ENCODE measurements at places on chromosomes 7 and 10. TPM values are rescaled to one million over a fixed set of nuclear protein-coding genes. Genes with fewer than 3 reads are reported as not detected.

SPDYE16 gene
- total RNA-seq, result not detected

C10orf143 gene
- total RNA-seq, result 3.3 TPM

CLRN3 gene
- total RNA-seq, result not detected

FAM241B gene
- total RNA-seq, result 2.9 TPM

SORCS1 gene
- 0.12 TPM for total RNA-seq

OR9A2 gene
- total RNA-seq, result not detected

ANKRD61 gene
- total RNA-seq, result not detected

LOXL4 gene
- total RNA-seq, result 1.1 TPM

GRCh38 chr7:151099486-151100211 lies 13.4 kb downstream of the AGAP3 start:
- no peak for ATAC-seq

DNA sequence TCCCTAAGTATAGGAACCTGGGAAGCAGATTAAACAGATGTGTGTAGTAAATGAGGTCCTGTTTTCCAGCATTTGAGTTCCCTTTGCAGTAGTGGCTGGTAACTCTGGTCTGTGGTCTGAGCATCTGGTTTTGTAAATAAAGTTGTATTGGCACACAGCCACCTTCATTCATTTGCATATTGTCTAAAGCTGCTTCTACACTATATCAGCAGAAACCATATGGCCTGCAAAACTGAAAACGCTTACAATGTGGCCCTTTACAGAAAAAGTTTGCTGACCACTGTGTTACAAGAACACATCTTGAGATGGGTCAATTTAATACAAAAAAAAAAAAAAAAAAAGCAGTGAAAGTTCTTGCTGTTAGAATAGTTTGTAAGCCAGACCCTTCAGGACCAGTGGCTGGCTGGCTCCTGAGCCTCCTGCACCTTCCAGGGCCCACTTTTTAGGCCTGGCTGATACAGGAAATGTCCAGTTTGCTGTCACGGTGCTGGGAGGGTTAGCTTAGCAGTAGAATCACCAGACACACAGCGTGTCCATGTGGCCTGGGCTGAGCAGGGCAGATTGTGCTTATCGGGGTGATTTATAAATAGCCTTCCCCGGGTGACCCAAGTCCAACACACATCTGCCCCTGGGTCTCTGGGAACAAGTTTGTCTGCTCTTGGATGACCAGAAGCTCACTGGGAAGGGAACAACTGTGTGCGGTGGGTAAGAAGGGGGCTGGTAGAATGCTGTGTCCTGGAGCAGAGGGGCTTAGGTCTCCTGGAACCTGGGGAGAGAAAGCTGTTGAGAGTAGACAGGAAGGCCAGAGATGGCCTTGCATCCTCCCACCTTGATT lies 1.4 kb downstream of the C10orf71 start:
- ATAC-seq, result no peak

DNA sequence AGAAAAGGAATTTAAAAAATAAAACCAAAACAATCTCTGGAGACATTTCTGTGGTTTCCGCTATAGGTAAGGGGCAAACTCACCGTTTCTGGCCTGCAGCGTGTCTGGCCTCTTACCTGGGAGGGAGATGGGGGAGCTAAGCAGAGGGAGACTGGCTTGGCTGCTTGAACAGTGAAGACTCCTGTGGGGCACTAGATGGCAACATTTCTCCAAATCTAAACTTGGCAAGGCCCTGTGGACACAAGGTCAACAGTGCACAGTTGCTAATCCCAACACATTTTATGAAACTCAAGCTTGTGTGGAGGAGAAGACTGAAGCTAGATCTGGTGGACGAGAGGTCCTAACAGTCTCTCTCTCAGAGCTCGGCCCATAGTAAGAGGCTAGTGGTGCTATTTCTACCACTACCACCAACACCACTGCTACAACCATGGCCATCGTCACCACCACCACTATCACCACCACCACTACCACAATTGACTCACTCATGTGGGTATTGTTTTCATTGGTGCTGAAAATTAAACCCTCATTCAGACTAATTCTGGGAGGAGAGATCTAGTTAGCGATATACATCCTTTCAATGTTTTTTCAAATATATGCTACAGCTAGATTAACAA lies 28.4 kb upstream of the CDHR3 start:
- ATAC-seq, result peak; percentile 63

DNA sequence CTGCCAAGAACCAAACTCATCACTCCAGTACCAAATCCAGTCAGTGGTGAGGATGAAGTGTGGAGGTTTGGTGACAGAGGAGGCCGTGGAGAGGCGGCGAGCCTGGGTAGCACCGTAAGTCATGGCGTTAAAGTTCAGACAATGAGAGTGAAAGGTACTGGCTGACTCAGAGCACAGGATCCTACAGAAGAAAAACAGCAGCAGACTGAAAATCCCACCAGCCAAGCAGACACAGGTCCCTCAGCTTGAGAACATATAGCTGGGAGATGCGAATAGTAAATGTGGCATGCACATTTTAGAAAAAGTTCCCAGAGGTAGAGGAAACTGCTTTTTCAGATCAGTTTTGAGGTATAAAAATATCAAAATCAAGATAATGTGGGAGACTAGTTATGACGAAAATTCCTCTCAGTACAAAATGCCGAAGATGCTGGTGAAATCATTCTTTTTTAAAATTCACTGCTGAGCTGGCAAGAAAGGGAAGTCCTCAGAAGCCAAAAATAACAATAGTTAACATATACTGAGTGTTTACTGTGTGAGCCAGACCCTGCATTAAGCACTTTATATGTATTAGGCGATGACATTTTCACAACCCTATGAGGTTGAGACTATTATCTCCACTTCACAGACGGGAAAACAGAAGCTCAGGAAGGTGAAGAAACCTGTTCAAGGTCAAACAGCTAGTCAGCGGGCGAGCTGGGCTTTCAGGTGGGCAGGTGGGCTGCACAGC lies 20.9 kb downstream of the PARP12 start:
- ATAC-seq, result no peak

GRCh38 chr7:156841497-156841896 lies 51.5 kb downstream of the LMBR1 start:
- no peak for ATAC-seq

DNA sequence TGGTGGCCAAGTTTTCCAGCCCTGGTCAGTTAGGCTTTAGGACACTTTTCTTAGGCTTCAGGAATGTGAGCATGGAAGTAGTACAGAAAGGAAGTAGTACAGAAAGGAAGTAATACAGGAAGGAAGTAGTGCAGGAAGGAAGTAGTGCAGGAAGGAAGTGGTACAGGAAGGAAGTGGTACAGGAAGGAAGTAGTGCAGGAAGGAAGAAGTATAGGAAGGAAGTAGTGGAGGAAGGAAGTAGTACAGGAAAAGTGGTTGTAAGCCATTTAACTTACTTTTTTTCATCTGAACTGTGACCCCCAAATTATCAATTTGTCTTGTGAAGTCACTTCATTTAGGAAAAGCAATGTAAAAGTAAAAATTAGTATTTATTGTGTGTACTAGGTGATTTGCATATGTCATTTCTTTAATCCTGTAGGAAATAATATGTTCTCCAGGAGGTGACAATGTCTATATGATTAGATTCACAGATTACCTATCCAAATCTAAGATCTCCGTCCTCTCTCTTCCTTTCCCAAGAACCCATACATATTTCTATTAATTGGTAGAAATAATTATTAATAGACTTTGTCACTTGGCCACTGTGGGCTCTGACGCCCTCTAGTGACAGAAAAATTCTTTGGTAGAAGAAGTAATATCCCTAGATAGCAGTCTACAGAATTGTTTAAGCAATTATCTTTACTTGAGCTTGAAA lies 3.9 kb upstream of the FAS start:
- ATAC-seq, result no peak

DNA sequence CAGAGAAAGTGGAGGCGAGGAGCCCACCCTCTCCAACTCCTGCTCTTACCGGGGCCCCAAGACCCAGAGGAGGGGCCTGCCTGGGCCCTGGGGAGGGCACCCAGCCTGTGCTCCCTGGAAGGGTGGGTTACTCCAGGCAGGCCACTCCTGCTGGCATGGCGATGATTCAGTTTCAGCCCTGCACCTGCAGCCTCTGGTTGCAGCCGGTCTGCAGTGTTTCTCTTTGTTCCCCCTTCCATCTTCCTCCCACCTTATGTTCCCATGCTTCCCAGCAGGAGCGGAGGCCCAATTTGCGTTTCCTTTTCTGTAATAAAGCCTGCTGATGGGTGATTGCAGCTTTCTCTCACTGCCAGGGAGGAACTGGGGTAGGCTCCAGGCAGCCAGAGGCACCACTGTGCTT lies 53.2 kb upstream of the FAM20C start:
- no peak for ATAC-seq

DNA sequence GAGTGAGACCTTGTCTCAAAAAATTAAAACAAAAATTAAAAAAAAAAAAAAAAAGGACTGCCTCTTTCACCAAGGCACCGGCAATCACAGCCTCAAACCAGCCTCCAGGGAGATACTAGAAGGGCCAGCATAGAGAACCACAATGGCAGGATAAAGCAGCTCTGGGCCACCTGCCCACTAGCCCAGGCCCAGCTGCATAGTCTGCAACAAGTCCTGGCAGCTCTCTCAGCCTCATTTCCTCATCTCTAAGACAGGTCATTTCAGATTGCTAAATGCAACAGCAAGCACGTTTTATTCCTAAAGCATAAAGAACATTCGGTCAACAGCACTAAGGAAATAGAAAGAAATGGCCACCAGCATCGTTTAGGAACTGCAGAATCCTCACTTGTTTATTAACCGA lies 28.8 kb downstream of the XPNPEP1 start:
- peak; percentile 88 for ATAC-seq

GRCh38 chr7:159070431-159071148 lies 74.1 kb downstream of the VIPR2 start:
- ATAC-seq, result no peak

DNA sequence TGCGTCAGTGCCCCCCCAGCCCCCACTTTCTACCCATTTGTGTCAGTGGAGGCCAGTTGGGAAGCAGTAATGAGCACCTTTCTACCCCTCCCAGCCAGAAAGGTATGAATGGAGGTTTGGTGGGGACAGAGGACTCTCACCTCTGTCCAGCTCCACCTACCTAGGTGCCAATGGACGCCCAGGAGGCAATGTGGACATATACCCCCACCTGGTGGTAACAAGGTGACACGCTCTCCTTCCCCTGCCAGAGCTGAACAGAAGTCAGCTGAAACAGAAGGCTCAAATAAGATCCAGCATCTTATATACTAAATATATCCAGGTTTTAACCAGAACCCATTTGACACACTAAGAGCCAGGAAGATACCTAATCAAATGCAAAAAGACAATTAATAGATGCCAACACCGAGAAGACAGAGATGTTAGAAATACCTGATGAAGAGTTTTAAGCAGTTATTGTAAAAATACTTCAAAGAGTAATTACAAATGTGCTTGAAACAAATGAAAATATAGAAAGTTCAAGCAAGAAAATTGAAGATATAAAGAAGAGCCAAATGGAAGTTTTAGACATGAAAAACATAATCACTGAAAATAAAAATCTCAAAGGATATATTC lies 18.4 kb upstream of the SORCS3 start:
- ATAC-seq, result peak; percentile 22

DNA sequence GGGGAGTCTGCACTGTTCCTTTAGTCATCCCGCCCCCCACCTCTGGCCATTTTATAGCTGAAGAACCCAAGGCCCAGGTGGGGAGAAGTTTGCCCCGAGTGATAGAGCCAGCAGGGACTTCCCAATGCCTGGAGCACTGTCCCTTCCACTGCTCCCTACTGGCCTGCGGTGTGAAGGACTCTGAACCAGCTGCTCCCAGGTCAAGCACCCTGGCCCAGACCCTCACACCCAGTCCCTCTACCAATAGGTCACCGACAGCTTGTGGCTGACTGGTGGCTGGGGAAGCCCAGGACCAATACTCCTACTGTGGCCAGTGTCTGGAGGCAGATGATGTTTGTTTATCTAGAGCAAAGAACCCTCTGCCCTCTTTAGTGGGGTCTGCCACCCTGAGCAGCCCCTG lies 167.9 kb downstream of the LCOR start:
- no peak for ATAC-seq

DNA sequence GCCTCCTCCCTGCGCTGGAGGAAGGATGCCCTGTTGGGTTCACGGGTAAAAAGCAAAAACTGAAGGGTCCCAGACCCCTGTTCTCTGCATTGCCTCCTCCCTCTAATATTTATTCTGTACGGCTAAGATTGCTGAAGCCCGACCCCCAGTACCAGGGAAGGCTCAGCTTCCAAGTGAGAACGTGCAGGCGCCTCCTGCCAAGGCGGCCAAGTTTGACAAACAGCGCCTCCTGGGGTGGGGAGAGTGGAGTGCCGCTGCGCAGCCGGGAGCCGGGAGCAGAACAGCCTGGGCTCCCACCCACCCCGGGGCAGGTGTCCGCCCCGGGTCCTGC lies 4.7 kb upstream of the EBF3 start:
- ATAC-seq, result peak; percentile 24

- ATAC-seq, result no peak
Measured at GRCh38 chr7:44333911-44334733, 8.7 kb upstream of the CAMK2B start.

GRCh38 chr10:1316121-1316808 lies 260.1 kb downstream of the WDR37 start:
- no peak for ATAC-seq

- ATAC-seq, result no peak
Measured at GRCh38 chr10:86210416-86210815, 156.2 kb downstream of the GRID1 start.

DNA sequence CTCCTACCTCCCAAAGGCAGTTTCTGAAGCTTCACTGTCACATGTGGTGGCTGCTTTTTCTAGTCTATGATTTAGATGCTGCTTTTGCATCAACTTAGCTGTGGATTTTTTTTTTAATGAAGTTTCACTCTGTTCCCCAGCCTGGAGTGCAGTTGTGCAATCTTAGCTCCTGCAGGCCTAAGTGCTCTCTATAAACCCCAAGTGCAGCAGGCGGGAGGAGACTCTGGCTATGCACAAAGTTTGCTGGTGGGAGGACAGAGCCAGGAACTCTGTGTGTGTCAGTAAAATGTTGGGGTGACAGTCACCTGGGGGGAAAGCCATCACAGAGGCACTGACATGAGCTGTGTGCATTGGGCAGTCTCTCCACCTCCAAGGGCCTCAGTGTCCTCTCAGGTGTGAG lies 138.8 kb upstream of the FAM20C start:
- ATAC-seq, result no peak

- ATAC-seq, result no peak
Measured at GRCh38 chr7:70919481-70920073, 212.4 kb upstream of the GALNT17 start.

DNA sequence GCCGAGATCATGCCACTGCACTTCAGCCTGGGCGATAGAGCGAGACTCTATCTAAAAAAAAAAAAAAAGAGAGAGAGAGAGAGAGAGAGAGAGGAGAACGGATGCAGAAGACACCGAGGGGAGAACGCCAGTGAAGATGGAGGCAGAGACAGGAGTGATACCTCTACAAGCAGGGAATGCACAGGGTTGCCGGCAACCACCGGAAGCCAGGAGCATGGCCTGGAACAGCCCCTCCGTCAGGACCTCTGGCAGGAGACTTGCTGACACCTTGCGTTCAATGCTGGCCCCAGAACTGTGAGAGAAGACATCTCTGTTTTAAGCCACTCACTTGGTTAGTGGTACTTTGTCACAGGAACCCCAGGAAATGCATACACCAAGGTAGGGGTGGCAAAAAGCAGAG lies 38.1 kb upstream of the DUSP5 start:
- no peak for ATAC-seq

- ATAC-seq, result peak; percentile 94
Measured at GRCh38 chr10:71831646-71832552, 19.2 kb downstream of the PSAP start.
